ENCODE measurements at places on chromosomes 1 and 21. TPM values are rescaled to one million over a fixed set of nuclear protein-coding genes. Genes with fewer than 3 reads are reported as not detected.

DNA sequence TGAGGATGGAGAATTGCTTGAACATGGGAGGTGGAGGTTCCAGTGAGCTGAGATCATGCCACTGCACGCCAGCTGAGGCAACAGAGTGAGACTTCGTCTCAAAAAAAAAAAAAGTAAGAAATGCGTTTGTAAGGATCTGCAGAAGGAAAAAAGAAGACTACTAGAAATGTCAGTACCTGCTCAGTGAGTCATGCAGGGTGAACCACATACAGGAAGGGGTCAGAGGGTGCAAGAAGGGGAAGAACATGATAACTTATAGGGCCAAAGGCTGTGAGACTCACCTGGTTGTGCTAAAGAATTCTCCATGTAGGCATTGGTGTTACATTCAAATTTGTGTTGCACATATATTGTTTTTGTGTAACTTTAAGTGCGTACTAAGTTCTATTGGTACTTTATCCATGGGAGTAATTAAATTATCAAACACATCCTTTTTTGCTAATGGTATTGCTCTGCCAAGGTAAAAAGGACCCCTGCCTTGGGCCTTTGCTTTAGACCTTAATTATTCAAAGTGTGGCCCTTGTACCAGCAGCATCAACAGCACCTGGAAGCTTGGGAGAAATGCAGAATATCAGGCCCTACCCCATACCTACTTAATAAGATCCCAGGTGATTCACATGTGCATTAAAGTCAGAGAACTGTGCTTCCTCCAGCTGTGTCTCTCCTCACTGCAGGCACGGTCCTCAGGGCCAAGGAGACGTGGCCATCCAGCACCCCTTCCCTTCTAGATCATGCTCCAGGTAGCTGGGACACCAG, 96.4 kb upstream of the PPP2R5A start:
- no peak for DNase-seq

DNA sequence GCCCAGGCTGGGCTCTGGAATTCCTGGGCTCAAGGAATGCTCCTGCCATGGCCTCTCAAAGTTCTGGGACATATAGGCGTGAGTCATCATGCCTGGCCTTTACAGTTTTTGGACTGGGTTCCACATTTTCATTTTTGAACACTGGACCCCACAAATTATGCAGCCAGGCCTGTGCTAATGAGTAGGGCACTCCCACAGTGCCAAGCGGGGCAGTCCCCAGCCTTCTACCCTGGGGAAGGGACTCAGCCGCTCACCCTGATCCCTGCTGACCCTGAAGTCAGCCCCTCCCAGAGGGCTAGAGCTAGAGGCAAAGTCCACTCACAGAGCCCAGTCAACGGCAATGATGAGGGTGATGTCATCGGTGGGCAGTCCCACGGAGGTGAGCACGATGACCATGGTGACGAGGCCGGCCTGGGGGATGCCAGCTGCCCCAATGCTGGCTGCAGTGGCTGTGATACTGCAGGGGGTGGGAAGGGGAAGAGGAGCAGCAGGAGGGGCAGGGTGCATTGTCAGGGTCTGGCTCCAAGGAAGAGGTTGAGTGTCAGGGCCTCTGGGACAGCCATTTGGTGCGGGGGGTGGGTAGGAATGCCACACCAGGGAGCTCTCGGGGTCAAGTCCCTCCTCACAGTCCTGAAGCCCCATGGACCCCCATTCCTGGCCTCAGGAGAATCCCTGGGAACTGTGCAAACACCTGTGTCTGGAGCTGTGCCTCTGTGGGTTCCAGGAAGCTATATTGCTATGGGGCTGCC, 27.6 kb downstream of the PODN start:
- DNase-seq: no peak

DNA sequence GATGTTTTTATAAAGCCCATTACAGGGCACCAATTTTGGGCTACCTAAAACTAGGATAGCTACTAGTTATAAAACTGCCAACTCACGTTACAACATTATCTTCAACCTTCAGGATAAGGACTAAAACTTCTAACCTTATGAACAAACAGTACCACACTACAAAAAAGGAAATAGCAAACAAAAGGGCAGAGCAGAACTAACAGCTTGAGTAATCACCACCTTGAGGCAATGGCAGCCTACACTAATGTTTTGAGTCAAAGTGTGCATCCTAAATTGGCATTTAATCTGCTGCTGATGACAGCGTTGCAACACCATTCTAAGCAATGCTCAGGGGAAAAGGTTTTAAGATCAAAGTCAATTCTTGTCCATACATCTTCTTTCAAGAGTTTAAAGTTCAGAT, 27.2 kb downstream of the PTP4A2 start:
- no peak for DNase-seq

DNA sequence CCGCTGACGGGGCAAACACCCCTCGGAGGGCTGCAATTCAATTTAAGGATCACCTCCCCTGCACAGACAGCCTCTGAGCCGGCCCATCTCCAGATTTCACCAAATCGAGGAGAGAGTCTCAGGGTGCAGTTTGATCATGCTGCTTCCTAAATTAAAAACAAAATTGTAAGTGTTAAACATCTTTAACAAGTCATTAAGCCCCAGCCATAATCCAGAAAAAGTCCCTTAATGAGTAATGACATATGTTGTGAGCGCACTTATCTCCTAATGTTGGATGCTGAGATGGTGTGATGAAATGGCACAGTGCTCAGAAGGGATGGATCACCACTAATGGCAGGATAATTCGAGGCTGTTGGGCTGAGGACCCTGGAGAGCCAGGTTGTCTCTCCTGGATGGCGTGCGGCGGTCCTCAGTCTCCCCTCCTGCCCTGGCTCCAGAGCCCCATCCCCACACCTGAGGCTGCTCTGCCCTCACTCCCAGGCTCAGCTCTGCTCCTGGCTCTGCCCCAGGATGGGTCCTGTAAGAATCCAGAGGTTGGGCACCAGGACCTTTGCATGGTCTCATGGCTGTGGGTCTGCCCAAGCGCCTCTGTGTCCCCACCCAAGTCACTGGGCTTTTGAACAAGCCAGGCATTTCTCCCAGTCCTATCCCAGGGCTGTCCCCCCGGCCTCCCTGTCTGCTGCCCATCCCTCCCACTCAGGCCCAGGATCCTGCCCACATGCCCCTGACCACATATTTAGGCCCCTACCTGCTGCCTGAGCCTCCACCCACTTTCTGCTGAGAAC, 224.4 kb upstream of the POU3F1 start:
- DNase-seq: no peak

DNA sequence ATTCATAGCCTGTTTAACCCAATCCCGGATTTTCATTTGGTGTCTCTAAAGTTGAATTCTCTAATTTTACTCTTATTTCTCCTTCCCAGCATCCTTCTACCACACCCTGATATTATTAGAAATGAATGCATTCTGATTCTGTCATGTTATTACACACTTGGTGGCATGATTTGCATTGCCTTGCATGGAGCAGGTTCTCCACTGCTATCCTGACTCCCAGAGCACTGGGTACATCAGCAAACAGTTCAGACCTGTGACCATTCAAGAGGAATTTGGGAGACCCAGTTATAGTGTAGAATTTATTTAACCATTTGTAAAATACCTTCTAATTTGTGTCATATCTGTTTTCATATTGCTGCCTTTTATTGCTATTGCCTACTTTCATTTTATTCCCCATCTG, 2.6 kb downstream of the LRRC8B start:
- DNase-seq: no peak

DNA sequence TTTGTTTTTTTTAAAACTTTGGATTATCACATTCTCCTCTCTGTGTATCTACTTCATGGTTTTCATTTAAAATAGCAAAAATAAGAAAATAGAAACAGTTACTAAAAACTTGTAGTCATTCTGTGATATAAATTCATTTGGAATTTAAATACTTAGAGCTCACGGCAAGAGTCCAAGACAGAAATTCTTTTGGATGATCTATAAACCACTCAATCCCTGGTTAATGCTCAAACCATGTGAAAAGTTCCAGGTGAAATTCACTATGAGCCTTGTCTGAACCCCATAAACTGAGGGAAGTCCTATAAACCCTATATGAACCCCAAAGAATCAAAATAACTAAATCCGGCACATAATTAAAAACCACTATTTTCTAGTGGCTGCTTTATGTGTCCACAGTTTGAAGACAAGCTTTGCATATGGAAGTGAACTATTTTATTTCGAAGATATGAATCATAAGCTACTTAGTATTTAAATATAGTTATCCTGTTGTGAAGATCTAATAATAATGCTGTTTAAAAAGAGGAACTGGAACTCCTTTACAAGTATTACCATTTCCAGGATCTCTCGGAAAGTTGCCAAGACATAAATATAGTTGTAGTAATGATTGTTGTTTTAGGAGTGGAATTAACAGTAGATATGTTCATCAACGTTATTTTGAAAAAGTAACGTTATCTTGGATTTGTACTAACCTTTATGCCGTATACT, 163.5 kb downstream of the NFIA start:
- no peak for DNase-seq

DNA sequence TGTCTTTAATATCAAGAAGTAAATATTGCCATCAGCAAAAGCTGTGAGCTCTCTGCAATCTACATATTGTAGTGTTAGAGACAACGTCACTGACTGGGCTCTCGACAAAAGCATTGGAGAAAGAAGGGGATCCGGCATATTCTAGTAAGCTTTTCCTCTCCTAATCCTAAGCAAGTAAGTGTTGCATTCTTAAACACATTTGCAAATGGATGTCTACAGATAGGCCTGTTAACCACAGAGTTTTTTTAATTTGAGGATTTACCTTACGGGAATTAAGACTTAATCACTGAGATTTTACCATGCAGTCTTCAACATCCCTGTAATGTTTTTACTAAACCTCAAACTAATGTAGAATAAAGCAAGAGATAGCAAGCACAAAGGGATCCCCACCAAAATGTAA, 426.5 kb upstream of the CAMK1G start:
- DNase-seq: no peak

GRCh38 chr1:210239349-210240111, 6.9 kb downstream of the SERTAD4 start:
- DNase-seq: no peak

- DNase-seq: no peak
These were observed 61.8 kb downstream of the KIF26B start for GRCh38 chr1:245216366-245217115.

GRCh38 chr1:20417581-20417980, 68.4 kb downstream of the CAMK2N1 start:
- no peak for DNase-seq

DNA sequence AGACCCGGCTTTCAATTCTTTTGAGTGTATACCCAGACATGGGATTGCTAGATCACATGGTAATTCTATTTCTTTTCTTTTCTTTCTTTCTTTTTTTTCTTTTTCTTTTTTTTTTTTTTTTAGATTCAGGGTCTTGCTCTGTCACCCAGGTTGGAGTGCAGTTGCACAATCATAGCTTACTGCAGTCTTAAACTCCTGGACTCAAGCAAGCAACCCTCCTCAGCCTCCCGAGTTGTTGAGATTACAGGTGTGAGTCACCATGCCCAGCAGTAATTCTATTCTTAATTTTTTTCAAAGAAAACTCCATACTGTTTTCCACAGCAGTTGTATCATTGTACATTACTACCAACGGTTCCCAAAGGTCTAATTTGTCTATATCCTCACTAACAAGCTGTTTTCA, 13.5 kb upstream of the RNF186 start:
- no peak for DNase-seq

Gene DIPK1A
- polyA plus RNA-seq: 8.0 TPM

Gene COX20
- polyA plus RNA-seq: 130 TPM

Gene C1QB
- polyA plus RNA-seq: 7.5 TPM

Gene MYOC
- polyA plus RNA-seq: 0.13 TPM

Gene SPRR4
- polyA plus RNA-seq: not detected

Gene MPL
- polyA plus RNA-seq: 0.30 TPM

Gene HFM1
- polyA plus RNA-seq: 8.4 TPM

Gene VSIG8
- polyA plus RNA-seq: 1.2 TPM
